Astrocyte (in vitro differentiated cells and primary cell): ENCODE measurements at places on chromosomes 5 and 9. TPM values are rescaled to one million over a fixed set of nuclear protein-coding genes. Genes with fewer than 3 reads are reported as not detected.

Gene PTGDS
- 5.0 and 5.6 TPM in 2 replicates for total RNA-seq

Gene PPP3R2
- total RNA-seq: not detected in 2 replicates

Gene TPRN
- total RNA-seq: 16.0 and 17.2 TPM in 2 replicates

Gene FRMD3
- 0.29 and 0.39 TPM in 2 replicates for total RNA-seq

Gene LCP2
- total RNA-seq: 0.09 TPM in 1 of 2 replicates, not detected in the other

Gene HEMGN
- total RNA-seq: not detected in 2 replicates

Gene CD14
- total RNA-seq: 0.16 and 0.34 TPM in 2 replicates

Gene NR2F1-AS1
- total RNA-seq: 6.9 and 7.3 TPM in 2 replicates

Gene GDF9
- 0.34 and 0.46 TPM in 2 replicates for total RNA-seq

Gene PDZD2
- total RNA-seq: 6.5 and 10.3 TPM in 2 replicates

Gene BRD3
- 39.6 and 46.7 TPM in 2 replicates for total RNA-seq

Gene BTNL3
- not detected in 2 replicates for total RNA-seq

Gene PCDHB8
- 4.9 and 5.3 TPM in 2 replicates for total RNA-seq

Gene OBP2B
- not detected in 2 replicates for total RNA-seq

Gene MARCOL
- total RNA-seq: not detected in 2 replicates

Gene LCNL1
- total RNA-seq: 0.22 and 0.45 TPM in 2 replicates

Gene KIF20A
- 2.7 and 4.7 TPM in 2 replicates for total RNA-seq

Gene RASGRF2
- 8.0 and 8.5 TPM in 2 replicates for total RNA-seq

Gene OSMR
- total RNA-seq: 38.6 and 39.2 TPM in 2 replicates

Gene SLC1A3
- 20.9 and 23.8 TPM in 2 replicates for total RNA-seq

Gene EIF4E1B
- not detected in 2 replicates for total RNA-seq

Gene SLC25A51
- total RNA-seq: 37.1 and 39.6 TPM in 2 replicates

Gene C9orf153
- total RNA-seq: not detected in 2 replicates

Gene RGMB
- 42.8 and 48.7 TPM in 2 replicates for total RNA-seq

Gene SLIT3
- 20.7 and 33.0 TPM in 2 replicates for total RNA-seq

Gene FYB1
- total RNA-seq: 0.11 TPM in 1 of 2 replicates, not detected in the other

Gene NCS1
- 119 and 126 TPM in 2 replicates for total RNA-seq

Gene EIF4EBP3
- 2.4 and 3.6 TPM in 2 replicates for total RNA-seq

Gene PHAX
- 51.1 and 58.1 TPM in 2 replicates for total RNA-seq
